ENCODE measurements at places on chromosomes 7 and 10. TPM values are rescaled to one million over a fixed set of nuclear protein-coding genes. Genes with fewer than 3 reads are reported as not detected.

The PTPRZ1 gene
- polyA plus RNA-seq = 2.6 TPM

The OPN1SW gene
- 2.2 TPM for polyA plus RNA-seq

- no peak for DNase-seq
Measured at GRCh38 chr7:22114440-22114981, 168.8 kb upstream of the CDCA7L start.

The BHLHA15 gene
- polyA plus RNA-seq = 0.37 TPM

GRCh38 chr7:23205909-23206767, 24.3 kb downstream of the NUP42 start:
- DNase-seq = peak; percentile 48

Data from hindlimb muscle (tissue), 1 donor.